Memory B cell (primary cell): ENCODE measurements at places on chromosomes 4 and X.

DNA sequence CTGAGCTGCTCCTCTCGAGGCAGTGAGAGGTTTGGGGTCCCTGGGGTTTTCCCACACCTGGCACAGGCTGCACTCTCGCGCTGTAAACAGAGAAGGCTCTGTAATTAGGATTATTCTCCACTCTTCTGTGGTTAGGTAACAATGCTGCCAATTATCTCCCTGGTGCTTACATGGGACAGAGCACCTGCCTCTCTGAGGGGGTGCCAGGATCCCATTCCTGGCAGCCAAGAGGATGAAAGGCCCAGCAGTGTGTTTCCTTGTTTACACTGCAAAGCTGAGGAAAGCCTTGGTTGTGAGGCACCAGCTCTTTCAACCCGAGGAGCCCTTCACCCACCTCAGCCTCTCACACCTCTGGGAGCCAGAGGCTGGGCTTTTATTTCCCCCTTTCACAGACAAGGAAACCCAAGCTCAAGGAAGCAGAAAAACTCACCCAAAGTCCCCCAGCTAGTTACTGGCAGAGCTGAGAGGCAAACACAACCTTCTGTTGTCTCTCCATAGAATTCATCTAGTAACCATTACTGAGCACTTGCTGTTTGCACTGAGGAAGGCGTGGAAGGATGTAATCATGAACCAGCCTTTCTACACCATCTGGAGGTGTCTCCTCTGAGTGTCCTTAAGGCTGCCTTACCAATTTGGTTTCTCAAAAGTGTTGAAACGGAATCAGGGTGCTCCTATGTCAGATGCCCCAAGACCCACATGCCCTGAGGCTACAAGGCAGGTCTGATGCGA is 39.7 kb upstream of the PROM1 start:
- no peak for DNase-seq

GRCh38 chr4:139331185-139331584 is 28.9 kb upstream of the NDUFC1 start:
- DNase-seq = no peak

GRCh38 chr4:146029939-146030710 is 91.5 kb upstream of the ZNF827 start:
- DNase-seq = peak; percentile 67

- no peak for DNase-seq
Observed at GRCh38 chr4:152634110-152634760, 45.6 kb downstream of the TMEM154 start.

DNA sequence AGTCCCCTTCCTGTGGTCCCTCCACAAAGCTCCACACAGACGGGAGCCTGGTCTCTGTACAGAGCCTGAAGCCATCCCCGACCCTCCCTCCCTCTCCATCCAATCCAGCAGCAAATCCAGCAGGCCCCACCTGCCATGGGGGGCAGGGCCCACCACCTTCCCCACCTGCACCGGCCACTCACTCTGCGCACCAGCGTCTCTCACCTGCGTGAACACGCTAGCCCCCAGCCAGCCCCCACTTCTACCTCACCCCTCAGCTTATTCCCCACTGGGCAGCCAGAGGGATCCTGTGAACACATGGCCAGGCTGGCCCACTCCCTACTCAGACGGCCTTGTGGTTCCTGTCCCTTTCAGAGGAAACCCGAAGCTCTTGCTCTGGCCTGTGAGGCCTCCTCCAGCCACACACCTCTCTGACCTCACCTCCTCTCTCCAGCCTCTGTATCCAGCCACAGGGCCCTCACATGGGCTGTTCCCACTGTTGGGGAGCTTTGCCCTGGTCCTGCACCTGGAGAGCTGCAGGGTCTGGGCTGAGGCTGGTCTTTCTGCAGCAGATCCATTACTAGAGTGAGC is 70.9 kb downstream of the WFS1 start:
- DNase-seq = no peak
